ENCODE measurements at places on chromosomes 7 and 10.

DNA sequence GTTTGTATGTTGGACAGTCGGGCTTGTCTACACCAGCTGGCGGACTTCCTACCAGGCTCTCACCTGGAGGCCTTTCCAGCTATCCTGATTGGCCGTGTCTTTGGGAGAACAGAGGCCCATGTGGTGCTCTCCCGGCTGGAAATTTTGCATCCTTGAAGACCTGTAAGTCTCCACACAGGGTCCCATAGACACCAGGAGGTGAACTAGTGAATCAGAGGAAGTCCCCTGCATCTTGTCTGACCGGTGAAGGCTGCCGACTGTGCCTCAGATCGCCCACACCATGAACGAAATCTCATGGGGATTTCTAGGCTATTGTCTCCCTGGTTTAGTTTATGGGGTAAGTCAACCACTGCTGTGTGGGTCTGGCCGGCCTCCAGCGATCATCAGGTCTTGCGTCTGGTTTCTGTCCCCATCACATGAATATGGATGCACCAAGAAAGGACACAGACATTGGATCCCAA is 108.4 kb upstream of the LYZL2 start:
- DNase-seq: no peak

DNA sequence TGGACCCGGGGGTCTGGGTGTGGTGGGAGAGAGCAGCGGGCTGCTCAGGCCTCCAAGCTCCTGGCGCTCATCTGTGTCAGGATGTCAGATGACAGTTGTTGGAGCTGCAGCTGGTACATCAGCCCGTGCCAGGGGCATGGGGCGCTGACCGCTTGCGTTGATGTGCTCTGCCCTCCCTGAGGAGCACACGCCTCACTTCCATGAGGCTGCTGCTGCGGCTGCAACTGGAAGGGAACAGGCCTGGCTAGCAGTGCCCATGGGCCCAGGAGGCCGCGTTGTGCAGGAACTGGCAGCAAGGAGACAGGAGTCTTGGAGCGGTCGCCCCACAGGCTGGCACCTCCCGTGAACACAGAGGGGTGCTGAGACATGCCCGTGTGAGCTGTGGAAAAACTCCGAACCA is 361.3 kb upstream of the MKI67 start:
- no peak for DNase-seq

DNA sequence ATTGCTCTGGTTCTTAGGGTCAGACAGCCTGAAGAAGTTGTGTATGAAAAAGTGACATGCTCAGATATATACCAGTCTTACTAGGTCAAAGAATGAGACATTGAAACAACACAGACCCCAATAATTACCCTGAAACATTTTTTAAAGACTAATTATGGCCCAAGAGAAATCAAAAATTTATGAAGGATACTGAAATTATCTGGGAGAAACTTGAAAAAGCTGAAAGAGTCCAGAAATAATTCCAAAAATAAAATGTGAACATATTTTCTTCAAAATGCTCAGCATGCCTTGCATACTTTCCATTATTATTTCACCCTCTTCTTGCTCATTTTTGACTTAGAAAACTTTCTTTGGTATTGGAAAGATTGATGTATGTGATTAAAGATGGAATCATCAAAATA is 198.9 kb upstream of the CCDC6 start:
- no peak for DNase-seq

GRCh38 chr10:96645191-96645721 is 58.4 kb upstream of the TM9SF3 start:
- no peak for DNase-seq

- DNase-seq: no peak
Measured at GRCh38 chr10:35691522-35692236, 49.6 kb upstream of the FZD8 start.

GRCh38 chr7:131690441-131690840 is 134.0 kb upstream of the PODXL start:
- DNase-seq: no peak

DNA sequence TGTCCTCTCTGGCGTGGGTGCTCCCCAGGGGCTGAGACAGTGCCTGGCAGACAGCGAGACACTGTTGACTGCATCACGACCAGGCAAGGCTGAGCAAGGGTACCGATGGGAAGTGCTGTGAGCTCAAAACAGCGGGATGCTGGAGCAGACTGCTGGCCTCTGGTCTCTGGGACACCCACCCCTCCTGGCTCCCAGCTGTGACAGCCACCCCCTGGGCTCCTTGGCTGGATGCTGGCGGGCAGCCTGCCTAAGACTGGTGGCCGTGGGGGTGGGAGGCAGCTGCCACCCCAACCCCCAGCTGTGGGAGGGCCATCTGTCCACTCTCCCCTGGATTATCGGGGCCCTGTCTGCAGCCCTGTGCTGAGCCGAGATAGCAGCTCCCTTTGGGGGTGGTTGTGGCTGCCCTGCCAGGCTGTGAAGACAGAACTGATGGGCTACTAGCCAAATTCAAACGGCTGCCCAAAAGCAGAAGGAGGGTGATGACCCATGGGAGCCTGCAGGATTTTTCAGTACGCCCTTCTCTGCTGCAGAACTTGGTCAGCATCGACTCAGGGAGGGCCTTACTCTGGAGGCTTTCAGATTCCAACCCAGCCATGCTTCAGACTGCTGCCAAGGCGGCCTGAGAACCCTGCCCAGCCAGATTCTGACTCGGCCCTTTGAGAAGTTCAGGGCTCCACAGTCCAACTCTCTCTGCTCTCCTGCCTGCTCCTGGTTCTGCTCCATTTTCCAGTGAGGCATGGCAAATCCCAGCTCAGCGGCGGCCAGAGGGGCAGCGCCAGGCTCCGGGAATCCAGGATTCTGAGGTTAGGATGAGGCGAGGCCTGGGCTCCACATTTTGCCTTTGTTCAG is 125.3 kb downstream of the NEURL1 start:
- no peak for DNase-seq
